ENCODE measurements at places on chromosomes 3 and 15. TPM values are rescaled to one million over a fixed set of nuclear protein-coding genes. Genes with fewer than 3 reads are reported as not detected.

Gene BTBD1
- 147 TPM for total RNA-seq

Gene CLDN1
- 0.27 TPM for total RNA-seq

Gene SLC2A2
- total RNA-seq, result not detected

Gene UQCC5
- 2.9 TPM for total RNA-seq

Gene HDC
- total RNA-seq, result not detected

Gene CACNA2D3
- not detected for total RNA-seq

Gene FHIT
- 2.5 TPM for total RNA-seq

Gene CPLX3
- total RNA-seq, result not detected

Gene SPTBN5
- total RNA-seq, result 8.5 TPM

Gene TNIK
- total RNA-seq, result 61.7 TPM

Gene GCSAM
- total RNA-seq, result not detected

Gene OR5K2
- not detected for total RNA-seq

Gene TPRG1
- 0.13 TPM for total RNA-seq

Gene TYRO3
- 10.4 TPM for total RNA-seq

Gene CCDC13
- total RNA-seq, result 0.07 TPM

Gene RBM6
- 83.2 TPM for total RNA-seq

Gene EFCAB12
- total RNA-seq, result under 0.01 TPM

Gene ADAMTS17
- total RNA-seq, result 0.40 TPM

Gene CHRD
- 0.13 TPM for total RNA-seq

Gene P2RY13
- not detected for total RNA-seq

Gene LRRC3B
- total RNA-seq, result not detected

Gene SLC25A36
- 89.6 TPM for total RNA-seq

Gene ASB7
- total RNA-seq, result 16.6 TPM

Gene TTBK2
- 14.1 TPM for total RNA-seq

Gene SMAD6
- total RNA-seq, result 22.0 TPM

Gene SPTSSB
- not detected for total RNA-seq

Gene MESP1
- total RNA-seq, result 0.36 TPM

Gene ERICH6
- total RNA-seq, result not detected
